ENCODE measurements at places on chromosomes 16 and 17. TPM values are rescaled to one million over a fixed set of nuclear protein-coding genes. Genes with fewer than 3 reads are reported as not detected.

PPL gene
- total RNA-seq, result 5.8 TPM

GRCh38 chr17:2105663-2106062 is 50.8 kb downstream of the HIC1 start:
- H3K4me1 ChIP-seq, result peaks cover 11% of the 10 kb centered on the region
- H3K36me3 ChIP-seq, result no peaks in the 10 kb centered on the region
- DNase-seq, result no peak
- no peaks in the 10 kb centered on the region for H3K27me3 ChIP-seq

- DNase-seq, result no peak
- no peak overlapping the region for H3K27ac ChIP-seq
- H3K4me3 ChIP-seq, result no peak overlapping the region
Measured at GRCh38 chr17:29102741-29103181, 59.8 kb downstream of the PIPOX start.

CA4 gene
- not detected for total RNA-seq

GRCh38 chr16:87006021-87006420 is 311.2 kb downstream of the C16orf95 start:
- H3K36me3 ChIP-seq, result no peaks in the 10 kb centered on the region
- no peak overlapping the region for H3K27ac ChIP-seq
- H3K4me3 ChIP-seq, result no peak overlapping the region
- DNase-seq, result no peak

- DNase-seq, result no peak
- no peaks in the 10 kb centered on the region for H3K36me3 ChIP-seq
- H3K27me3 ChIP-seq, result peaks cover 21% of the 10 kb centered on the region
- no peak overlapping the region for H3K4me3 ChIP-seq
Measured at GRCh38 chr16:22109258-22109898, 17.0 kb downstream of the VWA3A start.

DNA sequence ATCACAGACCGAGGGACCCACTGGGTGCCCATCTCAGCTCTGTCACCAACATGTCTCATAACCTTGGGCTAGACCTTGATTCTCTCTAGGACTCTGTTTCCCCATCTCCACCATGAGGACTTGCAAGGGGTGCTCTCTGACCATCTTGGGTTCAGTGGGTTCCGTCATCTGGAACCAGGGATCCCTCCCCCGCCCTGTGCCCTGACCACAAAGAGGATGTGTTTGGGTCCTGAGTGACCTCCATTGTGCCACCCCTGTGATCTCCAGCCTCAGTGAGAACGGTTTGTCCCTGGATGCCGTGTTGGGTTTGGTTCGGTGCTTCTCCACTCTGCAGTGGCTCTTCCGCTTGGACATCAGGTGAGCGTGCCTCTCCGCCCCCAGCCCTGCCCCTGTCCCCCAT is 49.1 kb upstream of the CPNE2 start:
- peaks cover 20% of the 10 kb centered on the region for H3K4me1 ChIP-seq
- no peaks in the 10 kb centered on the region for H3K27me3 ChIP-seq
- no peak for DNase-seq
- no peak overlapping the region for H3K4me3 ChIP-seq
- H3K27ac ChIP-seq, result no peak overlapping the region

DNA sequence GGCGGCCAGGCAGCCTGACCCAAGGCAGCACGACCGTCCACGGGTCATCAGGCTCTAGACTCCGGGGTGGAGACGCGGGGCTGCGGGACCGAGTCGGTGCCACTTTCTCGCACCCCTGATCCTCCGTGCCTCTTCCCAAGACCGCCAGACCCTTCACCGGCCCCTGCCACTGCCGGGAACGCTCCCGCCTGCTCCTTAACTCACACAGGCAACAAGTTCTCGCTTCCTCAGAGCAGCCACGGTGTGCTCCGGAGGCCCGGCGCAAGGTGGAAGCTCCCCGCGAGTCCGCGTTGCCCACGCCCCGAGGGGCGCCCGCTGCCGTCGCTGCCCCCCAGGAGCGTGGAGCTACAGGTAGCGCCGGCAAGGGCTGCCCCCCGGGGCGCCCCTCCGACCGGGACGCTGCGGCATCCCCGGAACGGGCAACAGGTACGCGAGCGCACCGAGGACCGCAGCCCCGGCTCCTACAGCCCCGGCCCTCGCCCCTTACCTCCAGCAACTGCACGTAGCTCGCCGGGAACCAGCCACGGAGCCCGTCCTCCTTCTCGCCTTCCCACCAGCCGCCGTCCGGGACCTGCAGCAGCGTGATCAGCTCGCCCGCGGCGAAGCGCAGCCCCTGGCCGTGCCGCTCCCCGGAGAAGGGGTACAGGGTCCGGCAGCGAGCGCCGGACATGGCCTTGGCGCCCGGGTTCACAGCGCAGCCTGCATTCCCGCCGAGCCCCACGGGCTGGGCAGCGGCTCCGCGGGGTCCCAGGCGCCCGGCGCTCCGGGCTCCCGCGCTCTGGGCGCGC is 491 bp downstream of the GAS7 start:
- no peaks in the 10 kb centered on the region for H3K4me1 ChIP-seq
- H3K36me3 ChIP-seq, result no peaks in the 10 kb centered on the region
- H3K27ac ChIP-seq, result no peak overlapping the region
- H3K27me3 ChIP-seq, result peaks cover 28% of the 10 kb centered on the region
- peak overlapping the region; percentile 55 for H3K4me3 ChIP-seq

GRCh38 chr17:67283731-67284516 is 38.9 kb upstream of the HELZ start:
- no peak for DNase-seq
- H3K27me3 ChIP-seq, result no peaks in the 10 kb centered on the region
- H3K4me3 ChIP-seq, result no peak overlapping the region
- H3K27ac ChIP-seq, result no peak overlapping the region
- no peaks in the 10 kb centered on the region for H3K36me3 ChIP-seq
- no peaks in the 10 kb centered on the region for H3K4me1 ChIP-seq

MAZ gene
- total RNA-seq, result 247 TPM

GRCh38 chr17:81401723-81402529 is 6.7 kb downstream of the BAHCC1 start:
- H3K4me1 ChIP-seq, result peaks cover 51% of the 10 kb centered on the region
- no peak for DNase-seq
- peak overlapping the region; percentile 61 for H3K4me3 ChIP-seq
- peak overlapping the region; percentile 7 for H3K27ac ChIP-seq

NACA2 gene
- total RNA-seq, result not detected

GRCh38 chr17:74089380-74089779 is 114.1 kb upstream of the RPL38 start:
- H3K4me1 ChIP-seq, result no peaks in the 10 kb centered on the region
- no peaks in the 10 kb centered on the region for H3K36me3 ChIP-seq
- DNase-seq, result no peak

GRCh38 chr17:80901319-80901718 is 90.3 kb upstream of the CHMP6 start:
- H3K4me3 ChIP-seq, result no peak overlapping the region
- H3K27me3 ChIP-seq, result no peaks in the 10 kb centered on the region
- peak; percentile 41 for DNase-seq
- H3K27ac ChIP-seq, result no peak overlapping the region
- peaks cover 10% of the 10 kb centered on the region for H3K4me1 ChIP-seq
- no peaks in the 10 kb centered on the region for H3K36me3 ChIP-seq

GNPTG gene
- total RNA-seq, result 60.5 TPM

GRCh38 chr17:28956112-28956511 is 4.8 kb upstream of the PHF12 start:
- peaks cover 10% of the 10 kb centered on the region for H3K4me1 ChIP-seq
- H3K27me3 ChIP-seq, result no peaks in the 10 kb centered on the region
- no peak for DNase-seq
- no peak overlapping the region for H3K4me3 ChIP-seq
- H3K27ac ChIP-seq, result no peak overlapping the region

DNA sequence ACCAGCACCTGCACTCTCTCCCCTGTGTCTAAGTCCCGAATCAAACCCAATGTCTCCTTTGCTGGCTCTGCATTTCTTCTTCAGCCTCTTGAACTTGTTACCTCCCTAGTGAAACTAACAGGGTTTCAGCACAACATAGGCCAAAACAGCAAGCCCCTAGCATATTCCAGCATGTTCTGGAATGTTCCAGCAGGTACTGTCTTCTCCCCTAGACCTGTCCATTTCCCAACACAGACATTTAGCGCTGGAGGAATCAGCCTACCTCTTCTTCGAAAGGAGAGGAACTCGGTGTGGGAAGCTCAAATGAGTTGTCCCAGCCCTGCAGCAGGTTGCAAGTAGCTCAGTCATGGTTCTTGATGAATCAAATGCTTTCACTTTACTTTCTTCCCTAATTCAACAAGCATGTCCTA is 47.1 kb downstream of the LITAF start:
- no peaks in the 10 kb centered on the region for H3K36me3 ChIP-seq
- DNase-seq, result no peak
- H3K4me3 ChIP-seq, result no peak overlapping the region
- H3K4me1 ChIP-seq, result no peaks in the 10 kb centered on the region

DNA sequence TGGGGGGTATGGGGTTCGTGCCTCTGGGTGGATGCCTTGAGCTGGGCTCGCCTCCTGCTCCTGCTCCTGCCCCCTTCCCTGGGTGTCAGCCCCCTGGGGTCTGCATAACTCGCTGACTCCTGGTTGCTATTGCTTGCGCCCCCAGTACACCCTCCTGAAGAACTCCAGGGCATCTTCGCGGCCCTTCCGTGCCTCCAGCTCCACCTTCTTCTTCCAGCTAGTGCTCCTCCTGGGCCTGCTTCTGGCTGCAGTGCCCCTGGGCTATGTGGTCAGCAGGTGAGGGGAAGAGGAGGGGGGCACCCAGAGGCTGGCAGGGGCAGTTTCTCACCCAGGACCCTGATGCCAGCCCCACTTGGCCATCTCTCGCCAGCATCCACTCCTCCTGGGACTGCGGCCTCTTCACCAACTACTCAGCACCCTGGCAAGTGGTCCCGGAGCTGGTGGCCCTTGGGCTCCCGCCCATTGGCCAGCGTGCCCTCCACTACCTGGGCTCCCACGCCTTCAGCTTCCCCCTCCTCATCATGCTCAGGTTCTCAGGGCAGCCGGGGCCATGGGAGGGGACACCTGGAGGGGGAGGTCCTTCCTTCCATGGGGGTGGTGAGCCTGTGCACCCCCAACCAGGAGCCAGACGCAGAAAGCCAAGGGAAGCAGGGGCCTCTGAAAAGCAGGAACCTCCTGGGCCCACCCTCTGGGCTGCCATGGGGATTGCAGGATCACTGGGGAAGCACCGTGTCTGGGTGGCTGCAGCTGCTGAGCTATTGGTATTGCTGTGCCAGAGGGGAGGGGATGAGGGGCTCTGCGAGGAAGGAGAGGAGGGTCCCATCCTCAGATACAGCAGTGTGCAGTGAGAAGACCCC is 7.8 kb upstream of the C17orf99 start:
- H3K4me1 ChIP-seq, result peaks cover 10% of the 10 kb centered on the region
- H3K36me3 ChIP-seq, result no peaks in the 10 kb centered on the region
- no peak overlapping the region for H3K4me3 ChIP-seq
- no peak for DNase-seq
- H3K27me3 ChIP-seq, result peaks cover 4% of the 10 kb centered on the region

DNA sequence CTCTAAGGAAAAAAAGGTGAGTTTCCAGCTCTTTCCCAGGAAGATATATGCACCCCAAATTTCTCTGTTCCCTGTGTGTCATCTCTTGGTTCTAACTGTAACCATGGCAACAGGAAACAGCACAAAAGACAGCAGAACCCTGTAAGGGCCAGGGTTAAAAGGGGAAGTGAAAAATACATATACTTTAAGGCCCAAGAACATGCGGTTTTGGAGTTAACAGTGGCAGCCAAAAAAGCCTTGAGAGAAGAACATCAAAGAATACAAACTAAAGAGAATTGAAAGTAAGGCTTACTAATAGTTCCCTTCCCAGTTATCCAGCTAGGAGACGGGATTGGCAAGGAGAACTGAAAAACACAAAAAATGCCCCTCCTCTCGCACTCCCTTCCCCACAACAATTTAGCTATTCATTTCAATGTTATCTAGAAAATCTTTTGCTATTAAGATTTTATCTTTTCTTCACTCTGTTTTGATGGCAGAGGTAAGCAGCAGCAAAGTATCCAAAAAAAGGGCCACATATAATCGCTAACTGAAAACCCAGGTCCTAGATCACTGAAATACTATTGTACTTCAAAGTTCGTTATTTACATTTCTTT is 1.5 kb downstream of the SPOP start:
- no peak for DNase-seq
- H3K27me3 ChIP-seq, result peaks cover 2% of the 10 kb centered on the region
- peak overlapping the region; percentile 74 for H3K4me3 ChIP-seq
- H3K4me1 ChIP-seq, result peaks cover 10% of the 10 kb centered on the region
- no peaks in the 10 kb centered on the region for H3K36me3 ChIP-seq

NPEPPS gene
- 112 TPM for total RNA-seq

HSD17B1 gene
- total RNA-seq, result 1.5 TPM

ZNF646 gene
- total RNA-seq, result 16.5 TPM

DNA sequence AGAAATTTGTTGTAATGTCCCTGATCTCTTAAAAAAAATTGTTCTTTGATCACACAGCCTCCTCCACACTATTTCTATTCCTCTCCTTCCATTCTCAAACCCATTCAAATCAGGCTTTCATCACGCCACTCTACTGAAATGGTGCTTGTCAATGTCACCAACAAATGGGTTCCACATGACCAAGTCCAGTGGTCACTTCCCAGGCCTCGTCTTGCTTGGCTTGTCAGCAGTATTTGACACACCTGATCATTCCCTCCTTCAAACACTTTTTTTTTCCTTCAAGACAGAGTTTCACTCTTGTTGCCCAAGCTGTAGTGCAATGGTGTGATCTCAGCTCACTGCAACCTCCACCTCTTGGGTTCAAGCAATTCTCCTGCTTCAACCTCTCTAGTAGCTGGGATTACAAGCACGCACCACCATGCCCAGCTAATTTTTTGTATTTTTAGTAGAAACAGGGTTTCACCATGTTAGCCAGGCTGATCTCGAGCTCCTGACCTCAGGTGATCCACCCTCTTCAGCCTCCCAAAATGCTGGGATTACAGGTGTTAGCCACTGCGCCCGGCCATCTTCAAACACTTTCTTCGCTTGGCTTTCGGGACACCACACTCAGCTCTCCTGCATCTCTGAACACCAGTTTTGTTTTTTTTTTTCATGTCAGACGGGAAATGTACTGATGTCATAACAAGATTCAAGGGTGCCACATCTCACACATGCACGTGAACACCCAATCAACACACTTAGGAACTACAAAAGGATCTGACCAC is 18.3 kb downstream of the NQO1 start:
- H3K4me1 ChIP-seq, result peaks cover 19% of the 10 kb centered on the region
- H3K4me3 ChIP-seq, result no peak overlapping the region
- DNase-seq, result no peak
- peaks cover 29% of the 10 kb centered on the region for H3K36me3 ChIP-seq
